ENCODE measurements at places on chromosomes 13 and 19. TPM values are rescaled to one million over a fixed set of nuclear protein-coding genes. Genes with fewer than 3 reads are reported as not detected.

SIGLEC5 gene
- total RNA-seq: not detected

C13orf42 gene
- not detected for total RNA-seq

PRODH2 gene
- not detected for total RNA-seq

AXL gene
- 0.92 TPM for total RNA-seq

GRCh38 chr19:10766671-10767201 lies 48.9 kb downstream of the DNM2 start:
- H3K4me3 ChIP-seq: no peak overlapping the region
- H3K4me1 ChIP-seq: peaks cover 14% of the 10 kb centered on the region
- H3K27me3 ChIP-seq: no peaks in the 10 kb centered on the region
- DNase-seq: peak; percentile 65

DNA sequence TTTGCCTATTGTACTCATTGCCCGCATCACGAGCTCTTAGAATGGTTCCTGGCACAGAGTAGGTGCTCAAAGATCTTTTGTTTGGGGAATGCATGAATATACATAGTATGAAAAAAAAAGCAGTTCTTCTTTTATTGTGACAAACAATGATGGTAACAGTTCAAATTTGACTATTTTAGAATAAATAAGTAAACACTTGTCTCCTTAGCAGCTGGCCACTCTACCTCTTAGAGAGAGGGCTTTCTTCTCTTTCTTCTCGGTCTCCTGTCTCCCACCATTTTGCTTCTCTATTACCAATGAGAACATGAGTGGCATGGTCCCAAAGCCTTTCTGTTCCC lies 639 bp upstream of the SLAIN1 start:
- H3K36me3 ChIP-seq: peaks cover 9% of the 10 kb centered on the region
- H3K27ac ChIP-seq: peak overlapping the region; percentile 98
- H3K27me3 ChIP-seq: no peaks in the 10 kb centered on the region
- peaks cover 50% of the 10 kb centered on the region for H3K4me1 ChIP-seq

- no peaks in the 10 kb centered on the region for H3K4me1 ChIP-seq
- no peak overlapping the region for H3K4me3 ChIP-seq
- no peak for DNase-seq
- H3K36me3 ChIP-seq: no peaks in the 10 kb centered on the region
These were observed 20.9 kb upstream of the ATP11A start for GRCh38 chr13:112668924-112669323.

GRCh38 chr13:103153466-103153865 lies 87.2 kb upstream of the SLC10A2 start:
- DNase-seq: no peak
- no peaks in the 10 kb centered on the region for H3K36me3 ChIP-seq
- H3K27me3 ChIP-seq: peaks cover 76% of the 10 kb centered on the region
- no peaks in the 10 kb centered on the region for H3K4me1 ChIP-seq
- H3K27ac ChIP-seq: no peak overlapping the region

GRCh38 chr13:110944121-110944967 lies 29.5 kb upstream of the ANKRD10 start:
- H3K36me3 ChIP-seq: no peaks in the 10 kb centered on the region
- no peaks in the 10 kb centered on the region for H3K27me3 ChIP-seq
- DNase-seq: peak; percentile 48

DNA sequence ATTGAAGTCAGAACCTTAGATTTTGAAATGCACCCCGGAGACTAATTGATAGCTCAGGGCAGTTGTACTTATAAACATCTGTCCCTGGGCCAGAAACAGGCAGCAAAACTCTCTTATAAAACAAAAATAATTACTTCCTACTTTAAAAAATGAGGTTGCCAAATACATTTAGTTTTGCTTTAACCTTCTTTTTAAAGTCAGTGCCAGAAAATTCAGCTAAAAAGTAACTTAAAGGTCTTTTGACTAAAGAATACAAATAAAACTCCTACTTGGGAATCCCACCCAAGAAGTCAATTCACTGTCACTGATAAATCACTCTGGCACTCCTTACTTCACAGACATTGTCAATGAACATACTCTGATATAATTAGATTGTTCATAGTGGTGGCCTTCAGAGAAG lies 60.7 kb downstream of the DOCK9 start:
- H3K4me1 ChIP-seq: no peaks in the 10 kb centered on the region
- H3K27ac ChIP-seq: no peak overlapping the region
- no peaks in the 10 kb centered on the region for H3K27me3 ChIP-seq
- H3K4me3 ChIP-seq: no peak overlapping the region

GRCh38 chr13:41944229-41944628 lies 16.7 kb downstream of the VWA8 start:
- no peak for DNase-seq
- no peaks in the 10 kb centered on the region for H3K36me3 ChIP-seq
- H3K27ac ChIP-seq: no peak overlapping the region
- H3K27me3 ChIP-seq: no peaks in the 10 kb centered on the region
- H3K4me1 ChIP-seq: peaks cover 5% of the 10 kb centered on the region

GRCh38 chr13:92769046-92769445 lies 457.6 kb upstream of the GPC6 start:
- peaks cover 5% of the 10 kb centered on the region for H3K4me1 ChIP-seq
- H3K27ac ChIP-seq: peak overlapping the region; percentile 74
- H3K4me3 ChIP-seq: no peak overlapping the region
- peak; percentile 16 for DNase-seq
- H3K36me3 ChIP-seq: no peaks in the 10 kb centered on the region

DNA sequence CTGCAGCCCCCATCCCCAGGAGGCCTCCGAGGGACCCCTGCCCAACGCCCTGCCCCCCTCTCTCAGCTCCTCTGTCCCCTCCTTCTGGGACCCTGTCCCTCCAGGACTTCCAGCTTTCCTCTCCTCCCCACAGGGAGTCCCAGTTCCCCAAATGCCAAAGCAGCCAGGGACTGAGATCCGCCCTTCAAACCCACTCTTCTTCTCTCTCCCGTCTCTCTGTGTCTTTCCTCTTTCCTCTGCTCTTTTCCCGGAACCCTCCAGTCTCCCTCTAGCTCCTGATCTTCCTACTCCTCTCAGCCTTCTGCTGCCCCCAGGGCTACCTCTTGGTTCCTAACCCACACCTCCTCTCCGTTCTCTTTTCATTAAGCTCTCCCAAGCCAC lies 377 bp downstream of the CA11 start:
- H3K4me3 ChIP-seq: peak overlapping the region; percentile 62
- peak; percentile 80 for DNase-seq
- peaks cover 26% of the 10 kb centered on the region for H3K4me1 ChIP-seq
- H3K27me3 ChIP-seq: no peaks in the 10 kb centered on the region
- peak overlapping the region; percentile 77 for H3K27ac ChIP-seq
- no peaks in the 10 kb centered on the region for H3K36me3 ChIP-seq

Measured in A673 (cell line).